ENCODE measurements at places on chromosomes 1 and 21.

DNA sequence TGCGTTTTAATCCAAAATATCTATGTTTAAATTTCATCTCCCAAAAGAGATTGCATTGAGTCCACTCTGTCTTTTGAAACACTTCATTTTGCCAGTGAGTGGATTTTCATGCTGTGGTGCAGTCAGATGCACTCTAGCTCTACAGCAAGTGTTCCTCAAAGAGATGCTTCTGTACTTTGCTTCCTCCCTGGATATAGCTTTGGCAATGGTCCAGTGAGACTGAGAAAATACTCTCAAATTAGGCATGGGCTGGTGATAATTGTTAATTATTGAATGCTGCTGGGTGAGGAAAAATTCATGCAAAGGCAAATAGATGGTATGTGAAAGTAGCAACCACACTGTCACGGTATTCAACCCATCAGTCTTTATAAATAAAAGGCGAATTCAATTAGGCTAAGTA, 396.9 kb downstream of the ADGRL2 start:
- no peak overlapping the region for H3K27ac ChIP-seq
- no peak for DNase-seq
- no peaks in the 10 kb centered on the region for H3K4me1 ChIP-seq
- H3K36me3 ChIP-seq, result no peaks in the 10 kb centered on the region

- H3K4me3 ChIP-seq, result peak overlapping the region; percentile 12
- peaks cover 52% of the 10 kb centered on the region for H3K4me1 ChIP-seq
- peak overlapping the region; percentile 80 for H3K27ac ChIP-seq
- H3K36me3 ChIP-seq, result no peaks in the 10 kb centered on the region
- peak; percentile 39 for DNase-seq
Measured at GRCh38 chr1:1304331-1305299, 3.1 kb downstream of the ACAP3 start.

- no peaks in the 10 kb centered on the region for H3K36me3 ChIP-seq
- H3K27me3 ChIP-seq, result no peaks in the 10 kb centered on the region
- no peaks in the 10 kb centered on the region for H3K4me1 ChIP-seq
- no peak overlapping the region for H3K4me3 ChIP-seq
- H3K27ac ChIP-seq, result no peak overlapping the region
Measured at GRCh38 chr1:17986156-17986555, 121.4 kb upstream of the IGSF21 start.

GRCh38 chr1:225748529-225748928, 29.1 kb upstream of the SRP9 start:
- no peaks in the 10 kb centered on the region for H3K4me1 ChIP-seq
- no peak overlapping the region for H3K27ac ChIP-seq
- H3K36me3 ChIP-seq, result no peaks in the 10 kb centered on the region
- H3K4me3 ChIP-seq, result no peak overlapping the region

Measured in CD14-positive monocyte (primary cell).